ENCODE measurements at places on chromosomes 6 and 20.

DNA sequence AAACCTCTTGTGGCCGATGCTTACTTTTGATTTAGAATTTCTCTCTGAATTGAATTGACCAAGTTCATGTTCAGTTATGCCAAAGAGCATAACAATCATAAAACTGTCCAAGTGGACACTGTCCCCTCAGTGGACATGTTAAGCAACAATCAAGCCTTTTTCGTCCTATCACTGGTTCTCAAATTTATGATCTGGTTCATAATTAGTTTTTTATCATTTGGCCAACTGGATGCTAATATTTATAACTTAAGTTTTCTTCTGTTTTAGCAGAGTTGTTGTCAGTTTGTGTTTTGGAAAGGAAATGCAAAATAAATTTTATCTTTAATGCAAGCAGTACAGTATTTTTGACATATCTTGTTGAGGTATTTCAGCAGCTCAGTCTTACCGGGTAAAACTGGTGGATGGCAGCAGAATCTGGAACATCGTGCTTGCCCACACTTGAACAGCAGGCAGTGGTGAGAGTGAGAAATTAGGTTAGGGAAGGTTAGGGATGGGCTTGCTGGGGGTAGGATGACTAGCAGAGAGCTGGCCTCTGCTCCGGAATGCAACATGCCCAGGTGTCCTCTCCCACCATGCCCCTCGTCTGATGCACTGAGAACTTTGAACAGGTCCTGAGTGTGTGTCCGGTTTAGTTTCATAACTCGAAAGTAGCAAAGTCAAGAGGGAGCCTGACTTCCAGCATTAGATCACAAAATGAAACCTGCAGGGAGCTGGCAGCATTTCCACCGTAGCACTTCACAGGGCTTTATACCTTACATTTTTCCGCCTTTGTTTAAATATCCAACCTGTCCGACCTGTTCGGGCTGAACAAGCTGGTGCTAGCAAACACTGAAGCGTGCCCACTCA is 93.1 kb downstream of the RREB1 start:
- DNase-seq: no peak

- DNase-seq: no peak
Measured at GRCh38 chr20:18108326-18108725, 29.3 kb upstream of the KAT14 start.

DNA sequence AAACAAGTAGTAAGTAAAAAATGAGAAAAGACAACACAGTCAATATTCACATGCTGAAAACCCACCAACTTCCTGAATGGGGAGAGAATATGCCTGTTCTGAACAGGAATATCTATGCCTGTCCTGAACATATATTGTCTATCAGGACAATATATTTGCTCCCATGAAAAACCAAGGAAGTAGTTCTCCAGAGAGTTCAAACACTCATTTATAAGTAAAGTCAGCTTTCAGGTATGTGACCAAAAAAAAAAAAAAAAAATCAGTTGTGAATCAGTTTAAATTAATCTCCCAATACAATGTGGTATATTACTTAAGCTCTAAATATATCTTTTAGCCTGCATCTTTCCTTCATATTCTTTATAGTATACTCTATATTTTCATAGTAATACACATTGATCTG is 119.5 kb downstream of the MYB start:
- DNase-seq: no peak

DNA sequence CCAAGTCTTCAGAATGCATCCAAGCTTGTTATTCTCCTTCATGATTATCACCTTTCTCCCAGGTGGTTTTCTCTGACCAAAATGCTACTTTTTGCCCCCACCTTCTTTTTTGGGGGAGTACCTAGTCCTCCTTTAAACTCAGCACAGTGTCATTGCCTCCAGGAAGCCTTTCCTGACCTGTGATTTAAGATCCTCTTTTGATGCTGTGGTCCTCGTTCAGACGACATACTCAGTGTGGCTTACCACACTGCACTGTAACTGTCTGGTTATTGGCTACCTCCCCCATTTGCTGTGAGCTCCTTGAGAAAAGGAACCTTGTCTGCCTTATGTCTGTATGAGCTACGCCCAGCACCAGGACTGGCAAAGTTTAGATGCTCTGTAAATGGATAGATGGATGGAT is 14.6 kb downstream of the SAYSD1 start:
- peak; percentile 30 for DNase-seq

DNA sequence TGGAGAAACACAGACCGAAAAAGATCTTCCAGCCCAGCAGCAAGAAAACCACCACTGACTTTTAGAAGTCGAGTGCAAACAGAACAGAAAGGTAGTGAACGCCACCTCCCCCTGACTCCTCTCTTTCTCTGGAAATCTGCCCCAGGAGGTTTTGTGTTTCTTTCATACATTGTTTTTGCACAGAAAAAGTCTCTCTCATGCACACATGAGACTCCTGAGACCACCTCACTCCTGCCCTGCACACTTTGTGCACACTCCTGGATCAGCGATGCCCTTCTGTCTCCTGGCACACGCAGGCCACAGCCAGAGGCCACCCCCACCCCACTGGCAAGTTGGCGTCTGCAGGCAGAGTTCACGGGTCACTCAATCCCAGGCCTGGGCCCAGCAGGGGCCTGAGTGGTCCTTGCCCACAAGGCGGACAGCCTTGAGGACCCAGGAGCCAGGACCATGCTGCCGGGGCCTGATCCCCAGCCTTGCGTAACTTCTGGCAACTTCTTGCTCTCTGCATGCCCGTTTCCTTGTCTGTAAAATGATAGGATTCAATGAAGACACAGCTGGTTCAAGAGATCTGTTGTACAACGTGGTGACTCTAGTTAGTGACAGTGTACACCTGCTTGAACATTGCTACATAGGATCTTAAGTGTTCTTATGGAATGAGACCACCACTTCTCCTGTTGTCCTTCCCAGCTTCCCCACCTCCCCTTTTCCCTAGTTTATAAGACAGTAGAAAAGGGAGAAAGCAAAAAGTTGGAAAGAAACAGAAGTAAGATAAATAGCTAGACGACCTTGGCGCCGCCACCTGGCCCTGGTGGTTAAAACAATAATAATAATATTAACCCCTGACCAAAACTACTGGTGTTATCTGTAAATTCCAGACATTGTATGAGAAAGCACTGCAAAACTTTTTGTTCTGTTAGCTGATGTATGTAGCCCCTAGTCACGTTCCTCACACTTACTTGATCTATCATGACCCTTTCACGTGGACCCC is 30.2 kb upstream of the CST7 start:
- no peak for DNase-seq

DNA sequence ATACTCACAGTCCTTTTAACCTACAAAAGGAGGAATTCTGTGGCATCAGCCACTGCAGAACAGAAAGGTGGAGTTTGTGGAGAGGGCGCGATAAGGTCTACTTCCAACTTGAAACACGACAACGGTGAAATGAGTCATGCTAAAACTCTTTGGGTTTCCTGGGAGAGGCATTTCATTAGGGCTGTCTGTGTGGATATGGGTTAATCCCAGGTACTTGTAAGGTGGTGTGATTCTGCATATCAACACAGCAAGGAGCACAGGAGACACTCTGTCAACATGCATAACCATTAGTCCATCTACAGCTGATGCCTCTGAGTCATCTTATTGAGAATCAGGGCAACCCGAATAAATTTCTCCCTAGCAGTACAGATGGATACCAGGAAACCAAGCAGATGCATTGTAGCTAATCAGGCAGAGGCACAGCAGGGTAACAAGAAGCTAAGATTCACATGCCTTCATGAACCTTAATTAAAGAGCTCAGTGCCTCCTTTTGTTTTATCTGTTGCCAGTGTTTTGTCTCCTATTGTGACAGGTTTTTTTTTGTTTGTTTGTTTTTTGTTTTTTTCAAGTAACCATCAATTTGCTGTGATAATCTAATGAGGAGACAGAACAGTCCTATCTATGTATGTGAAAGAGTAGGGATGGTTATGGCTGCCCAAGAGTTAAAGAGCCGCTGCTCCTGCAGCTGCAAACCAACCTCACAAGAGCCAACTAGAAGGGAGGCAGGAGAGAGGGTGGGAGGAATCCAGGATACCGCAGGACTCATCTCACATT is 315.8 kb upstream of the SOX4 start:
- no peak for DNase-seq

DNA sequence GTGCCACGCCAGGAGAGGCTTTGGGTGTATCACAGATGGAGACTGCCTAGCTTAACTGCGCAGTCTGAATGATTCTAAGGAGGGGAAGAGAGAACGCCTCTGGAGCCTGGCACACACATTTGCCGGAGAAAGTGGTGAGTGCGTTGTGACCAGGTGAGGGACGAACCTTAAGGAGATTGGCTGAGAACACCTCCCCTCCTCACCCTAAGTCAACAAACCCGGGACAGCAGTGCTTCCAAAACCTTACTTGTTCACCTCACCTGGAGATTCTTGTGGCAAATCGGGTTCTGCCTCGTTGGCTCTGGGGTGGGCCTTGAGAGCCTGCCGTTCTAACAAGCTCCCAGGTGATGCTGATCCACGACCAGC is 9.4 kb downstream of the SYNJ2 start:
- DNase-seq: no peak

DNA sequence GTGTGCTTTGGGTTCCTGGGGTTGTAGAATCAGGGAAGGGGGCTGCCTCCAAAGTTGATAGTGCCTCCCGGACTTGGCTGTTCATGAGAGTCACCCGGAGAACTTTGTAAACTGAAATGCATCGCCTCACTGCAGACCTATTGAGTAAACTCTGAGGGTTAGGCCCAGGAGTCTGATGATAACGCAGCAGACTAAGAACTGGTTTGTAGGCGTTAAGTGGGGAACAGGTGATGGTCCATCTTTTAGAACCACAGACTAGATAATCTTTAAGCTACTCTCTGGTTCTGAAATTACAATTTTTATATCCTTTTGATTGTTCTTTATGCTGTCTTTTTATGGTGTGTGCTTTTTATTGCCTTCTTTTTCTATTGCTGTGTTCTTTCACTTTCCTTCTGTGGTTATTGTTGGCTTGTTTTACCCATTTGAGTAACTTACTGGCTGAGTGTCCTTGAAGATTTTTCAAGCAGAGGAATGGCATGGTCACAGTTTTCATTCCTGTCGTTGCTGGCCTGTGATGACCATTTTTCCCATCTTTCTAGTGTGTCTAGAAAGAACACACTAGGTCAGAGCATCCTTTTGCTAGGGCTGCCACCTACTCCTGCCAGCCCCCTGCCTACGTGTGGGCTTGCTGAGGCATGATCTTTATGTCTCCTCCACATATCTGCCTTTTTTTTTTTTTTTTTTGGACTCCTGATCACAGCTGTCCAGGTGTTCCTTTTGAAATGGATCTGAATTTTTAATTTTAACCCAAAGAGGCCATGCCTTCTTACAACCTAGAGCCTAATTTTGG is 30.9 kb downstream of the LRRC1 start:
- DNase-seq: no peak

GRCh38 chr6:144244688-144245087 is 40.4 kb upstream of the UTRN start:
- DNase-seq: no peak

- no peak for DNase-seq
Measured at GRCh38 chr6:7900621-7901020, 10.0 kb downstream of the TXNDC5 start.

DNA sequence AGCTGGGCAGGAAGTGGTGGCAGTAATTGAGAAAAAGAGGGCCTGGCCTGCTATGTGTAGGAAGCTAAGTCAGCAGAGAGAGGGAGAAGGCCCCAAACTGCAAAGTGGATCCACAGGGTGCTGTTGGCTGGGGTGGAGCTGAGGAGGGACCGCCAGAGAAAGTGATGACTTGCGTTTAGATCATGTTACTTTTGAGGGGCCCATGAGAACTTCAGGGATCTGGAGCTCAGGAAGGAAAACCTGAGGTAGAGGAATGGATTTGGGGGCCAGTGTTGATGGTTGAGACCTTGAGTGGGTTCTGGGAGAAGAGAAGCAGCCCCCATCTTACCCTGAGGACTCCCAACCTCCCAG is 155.5 kb downstream of the MRPL14 start:
- no peak for DNase-seq

DNA sequence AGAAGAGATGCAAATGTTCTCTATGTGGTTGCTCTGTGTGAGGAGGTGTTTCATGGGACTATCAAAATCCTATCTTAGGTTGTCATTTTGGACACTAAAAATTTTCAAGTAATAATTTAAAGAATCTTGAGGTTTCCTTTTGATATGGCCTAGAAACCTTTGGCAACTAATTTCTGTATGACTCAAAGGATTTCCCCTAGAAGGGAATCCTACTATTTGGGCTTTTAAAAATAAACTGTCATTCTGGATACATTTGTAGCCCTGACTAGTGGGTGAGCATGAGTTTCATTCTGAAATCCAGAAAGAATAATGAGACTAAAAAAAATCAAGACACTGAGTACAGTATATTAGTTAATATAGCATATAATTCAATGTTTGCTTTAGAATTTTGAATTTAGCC is 25.5 kb upstream of the RAB23 start:
- no peak for DNase-seq

DNA sequence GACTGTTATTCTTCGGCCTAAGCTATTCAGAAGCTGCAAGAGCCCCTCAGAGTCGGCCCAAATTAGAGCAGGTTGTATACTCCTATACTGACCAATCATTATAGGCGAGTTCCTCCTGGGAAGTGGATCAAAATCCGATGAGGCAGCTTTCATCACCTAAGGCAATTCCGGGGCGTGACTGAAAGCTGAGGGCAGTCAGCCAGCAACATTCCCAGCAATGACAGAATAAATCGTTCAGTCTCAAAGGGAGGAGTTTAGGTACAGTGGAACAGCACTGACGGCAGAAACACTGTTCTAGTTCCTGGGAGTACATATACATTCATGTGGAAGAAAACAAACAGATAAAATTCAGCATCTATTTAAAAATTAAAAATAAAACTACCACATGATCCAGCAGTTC is 10.8 kb downstream of the HLA-DQB2 start:
- DNase-seq: no peak

- no peak for DNase-seq
Measured at GRCh38 chr6:29762051-29762450, 38.8 kb downstream of the HLA-F start.

GRCh38 chr6:152241013-152241766 is 396.0 kb downstream of the SYNE1 start:
- no peak for DNase-seq

GRCh38 chr6:34352305-34352937 is 40.0 kb downstream of the NUDT3 start:
- no peak for DNase-seq

DNA sequence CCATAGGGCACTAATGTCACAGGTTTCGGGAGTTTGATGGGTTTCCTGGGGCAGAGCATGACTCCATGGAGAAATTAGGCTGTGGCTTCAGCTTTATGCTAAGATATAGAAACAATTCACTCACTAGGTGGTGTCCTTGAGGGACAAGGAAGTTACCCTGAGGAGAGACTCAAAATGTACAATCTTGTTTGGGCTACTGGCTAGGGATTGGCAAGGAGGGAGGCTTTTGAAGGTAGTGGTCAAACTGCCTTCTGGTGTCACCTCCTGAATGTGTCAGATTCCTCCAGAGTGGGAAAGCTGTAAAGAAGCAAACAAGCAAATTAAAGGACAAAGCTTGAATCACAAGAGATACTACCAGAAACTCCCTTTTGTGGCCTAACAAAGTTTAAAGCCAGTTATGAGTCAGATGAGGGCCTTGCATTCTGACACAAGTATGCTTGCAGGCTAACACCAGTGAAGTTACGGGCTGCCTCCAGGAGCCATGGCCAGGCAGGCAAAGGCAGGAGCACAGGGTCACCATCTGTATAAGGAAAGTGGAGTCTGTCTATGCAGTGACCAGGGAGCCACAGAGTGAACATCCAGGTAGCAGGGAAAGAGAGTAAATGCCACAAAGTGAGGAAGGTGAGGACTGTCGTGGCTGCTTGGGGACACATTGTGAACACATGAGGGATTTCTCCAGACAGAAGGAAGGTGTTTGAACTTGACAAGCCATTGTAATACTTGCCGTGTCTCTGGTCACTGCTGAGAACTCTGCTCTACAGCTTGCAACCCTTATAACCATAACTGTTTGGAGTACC is 107.7 kb upstream of the DTNBP1 start:
- DNase-seq: peak; percentile 55

Data from activated CD4-positive, alpha-beta memory T cell treated with anti-CD3 and anti-CD28 coated beads for 36 hours (primary cell).